ENCODE measurements at places on chromosomes 11 and 22.

DNA sequence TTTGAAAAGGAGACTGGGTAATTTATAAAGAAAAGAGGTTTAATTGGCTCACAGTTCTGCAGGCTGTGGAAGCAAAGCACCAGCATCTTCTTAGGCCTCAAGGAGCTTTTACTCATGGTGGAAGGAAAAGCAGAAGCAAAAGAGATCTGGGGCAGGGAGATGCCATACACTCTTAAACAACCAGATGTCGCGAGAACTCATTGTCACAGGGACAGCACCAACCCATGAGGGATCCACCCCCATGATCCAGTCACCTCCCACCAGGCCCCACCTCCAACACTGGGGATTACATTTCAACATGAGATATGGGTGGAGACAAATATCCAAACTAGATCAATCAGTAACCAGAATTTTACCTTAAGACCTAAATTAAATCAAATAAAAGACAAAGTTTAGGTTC, 87.2 kb downstream of the C11orf91 start:
- DNase-seq, result no peak

DNA sequence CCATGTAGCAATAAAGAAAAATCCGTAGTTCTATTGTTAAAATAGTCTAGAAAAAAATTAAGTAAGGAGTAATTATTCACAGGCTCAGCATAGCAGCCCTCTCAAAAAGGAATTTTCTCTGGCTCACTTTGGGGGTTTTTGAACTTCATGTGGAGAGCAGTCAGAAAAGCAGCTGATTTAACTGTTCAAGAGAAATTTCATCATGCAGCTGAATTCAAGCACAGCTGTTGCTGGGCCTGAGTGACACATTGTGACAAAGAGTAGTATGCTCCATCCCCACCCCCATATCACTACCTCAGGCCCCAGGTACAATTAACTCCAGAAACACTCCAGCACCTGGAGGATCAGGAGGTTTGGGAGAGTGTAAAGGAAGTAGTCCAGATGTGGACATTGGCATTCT, 272.1 kb downstream of the FAM76B start:
- no peak for DNase-seq

DNA sequence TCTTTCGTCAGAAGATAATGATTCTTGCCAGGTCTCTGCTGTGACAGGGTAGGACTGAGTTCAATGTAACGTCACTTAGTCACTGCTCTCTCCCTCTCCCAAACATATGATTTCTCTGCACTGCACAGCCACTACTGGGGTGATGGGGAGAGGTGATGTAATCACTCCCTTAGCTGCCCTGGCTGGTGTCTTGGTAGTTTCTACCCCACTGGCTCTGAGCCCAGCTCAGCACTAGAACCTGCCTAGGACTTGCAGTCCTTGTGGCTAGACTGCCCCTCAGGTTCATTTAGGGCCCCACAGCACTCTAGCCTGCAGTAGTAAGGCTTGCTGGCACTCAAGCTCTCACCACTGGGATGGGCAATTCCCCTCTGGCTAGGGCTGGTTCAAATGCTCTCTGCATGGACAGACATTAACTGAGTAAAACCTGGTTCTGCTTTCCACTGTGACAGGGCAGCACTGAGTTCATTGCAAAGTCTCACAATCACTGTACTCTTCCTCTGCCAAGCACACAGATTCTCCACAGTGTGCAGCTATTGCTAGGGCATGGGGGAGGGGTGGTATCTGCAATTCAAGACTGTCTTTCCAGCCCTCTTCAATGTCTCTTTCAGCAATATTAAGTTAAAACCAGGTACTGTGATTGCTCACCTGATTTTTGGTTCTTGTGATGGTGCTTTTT, 571.4 kb upstream of the FAT3 start:
- DNase-seq, result no peak

- no peak for DNase-seq
Measured at GRCh38 chr22:44031158-44031952, 7.3 kb downstream of the PARVB start.

GRCh38 chr22:25680956-25681355, 61.0 kb upstream of the MYO18B start:
- DNase-seq, result no peak

- no peak for DNase-seq
Measured at GRCh38 chr22:46067159-46068111, 82.9 kb upstream of the PPARA start.

DNA sequence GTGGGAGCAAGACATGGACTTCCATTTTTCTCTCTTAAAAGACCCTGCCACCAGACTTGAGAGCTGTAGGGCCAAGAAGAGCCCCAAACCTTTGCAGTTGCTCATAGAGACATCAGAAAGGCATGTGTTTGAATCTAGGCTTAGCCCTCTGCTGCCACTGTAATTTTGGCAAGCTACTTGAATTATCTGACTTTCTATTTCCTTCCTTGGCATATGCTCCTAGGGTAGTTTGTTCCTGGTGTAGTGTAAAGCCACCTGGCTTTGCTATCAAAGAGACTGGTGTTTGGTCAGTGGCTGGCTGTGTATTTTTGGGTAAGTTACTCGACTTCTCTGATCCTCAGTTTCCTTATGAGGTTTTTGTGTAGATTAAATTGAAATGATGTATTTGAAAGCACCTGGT, 252.1 kb upstream of the CCDC90B start:
- DNase-seq, result no peak

DNA sequence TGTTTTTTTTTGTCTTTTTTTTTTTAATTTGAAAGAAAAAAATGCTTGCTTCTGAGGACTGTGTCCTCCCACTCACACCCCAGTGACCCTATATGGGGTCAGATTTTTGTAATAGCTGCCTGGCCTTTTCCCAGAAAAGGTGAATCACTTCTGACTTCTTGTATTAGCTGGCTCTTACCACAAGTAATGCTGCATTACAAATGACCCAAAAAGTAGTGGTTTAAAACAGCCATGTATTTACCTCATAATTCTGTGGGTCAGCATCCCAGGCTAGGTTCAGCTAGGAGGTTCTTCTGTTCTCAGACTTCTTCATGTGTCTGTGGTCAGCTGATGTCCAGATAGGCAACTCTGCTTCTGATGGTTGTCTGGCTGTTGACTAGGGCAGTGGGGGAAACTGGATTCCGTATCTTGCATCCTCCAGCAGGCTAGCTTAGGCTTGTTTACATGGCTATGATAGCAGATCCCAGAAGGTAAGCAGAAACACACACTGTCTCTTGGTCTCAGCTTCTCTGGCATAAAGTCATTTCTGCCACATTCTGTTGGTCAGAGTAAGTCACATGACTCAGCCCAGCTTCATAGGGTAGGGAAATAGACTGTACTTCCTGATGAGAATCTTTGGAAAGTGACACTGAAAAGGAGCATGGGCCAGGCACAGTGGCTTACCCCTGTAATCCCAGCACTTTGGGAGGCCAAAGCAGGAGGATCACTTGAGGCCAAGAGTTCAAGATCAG, 19.5 kb downstream of the LHFPL7 start:
- DNase-seq, result no peak

DNA sequence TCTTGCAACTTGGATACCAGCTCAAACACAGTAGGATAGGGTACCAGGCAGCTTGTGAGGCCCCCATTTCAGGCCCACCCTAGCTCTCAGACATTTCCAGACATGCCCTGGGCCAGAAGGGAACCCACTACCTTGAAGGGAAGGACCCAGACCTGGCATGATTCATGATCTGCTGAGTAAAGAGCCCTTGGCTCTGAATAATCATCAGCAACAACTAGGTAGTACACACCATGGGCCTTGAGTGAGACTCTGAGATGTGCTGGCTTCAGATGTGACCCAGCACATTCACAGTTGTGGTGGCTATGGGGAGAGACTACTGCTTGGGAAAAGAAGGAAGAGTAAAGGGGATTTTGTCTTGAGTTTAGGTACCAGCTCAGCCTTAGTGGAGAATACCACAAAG, 23.6 kb downstream of the JRKL start:
- DNase-seq, result no peak

DNA sequence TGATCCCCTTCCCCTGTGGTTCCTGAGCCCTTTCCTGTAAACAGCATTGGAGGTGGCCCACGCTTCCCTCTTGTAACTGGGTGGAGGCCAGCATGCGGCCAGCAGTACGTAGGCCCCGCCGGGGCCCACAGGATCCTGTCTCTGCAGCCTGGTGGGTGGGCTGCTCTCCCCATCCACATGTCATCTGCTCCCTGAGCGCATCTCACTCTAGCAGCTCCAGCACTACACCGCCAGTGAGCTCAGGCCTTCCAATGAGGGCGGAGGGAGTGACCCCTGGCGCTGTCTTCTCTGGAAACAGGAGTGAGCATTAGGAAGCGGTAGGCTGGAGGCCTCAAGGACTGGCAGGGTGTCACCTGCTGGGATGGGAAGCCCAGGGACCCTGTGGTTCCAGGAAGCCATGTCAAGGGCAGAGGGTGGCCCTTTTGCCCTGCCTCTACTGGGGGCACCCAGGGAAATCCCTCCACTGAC, 363.9 kb downstream of the TBC1D22A start:
- no peak for DNase-seq

- DNase-seq, result no peak
Measured at GRCh38 chr11:70782401-70782913, 384.1 kb downstream of the CTTN start.

DNA sequence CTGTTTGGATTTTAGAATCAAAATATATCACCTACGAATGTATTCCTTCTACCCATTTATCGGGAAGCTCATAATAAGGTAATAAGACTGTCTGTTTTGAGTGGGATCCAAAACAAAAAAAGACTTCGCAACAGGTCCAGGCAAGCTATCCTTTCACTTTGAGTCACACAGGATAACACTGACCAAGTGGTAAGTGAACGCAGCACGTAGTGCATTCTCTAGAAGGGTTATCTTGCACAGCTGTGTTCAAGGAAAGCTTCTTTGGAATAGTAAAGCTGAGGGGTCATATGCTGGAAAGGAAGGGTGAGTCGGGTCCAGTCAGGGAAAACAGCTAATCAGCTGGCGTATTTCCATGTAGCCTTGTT, 22.3 kb upstream of the NRGN start:
- no peak for DNase-seq
